T-helper 17 cell (primary cell): ENCODE measurements at places on chromosomes 6 and 20.

DNA sequence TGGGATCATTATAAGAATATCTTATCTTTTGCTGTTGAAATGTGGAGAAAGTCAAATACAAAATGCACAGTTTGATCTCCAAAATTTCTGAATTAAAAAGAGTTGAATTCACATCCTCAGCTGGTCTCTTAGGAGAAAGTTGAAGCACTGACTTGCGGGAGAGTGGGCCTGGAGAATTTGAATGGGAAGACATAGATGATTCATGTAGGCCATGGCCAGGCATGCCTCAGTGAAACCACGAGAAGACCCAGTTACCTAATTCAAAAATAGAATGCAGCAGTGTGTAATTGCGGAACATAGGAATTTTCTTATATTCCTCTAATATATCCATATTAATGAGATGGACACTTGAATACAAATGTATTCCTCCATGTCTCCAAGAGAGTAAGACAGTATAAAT lies 53.0 kb upstream of the DTNBP1 start:
- no peak for DNase-seq

GRCh38 chr20:4043329-4043728 lies 28.0 kb upstream of the RNF24 start:
- DNase-seq = no peak

GRCh38 chr20:47549671-47550070 lies 48.0 kb downstream of the NCOA3 start:
- DNase-seq = no peak

GRCh38 chr6:100685747-100686146 lies 195.4 kb downstream of the ASCC3 start:
- DNase-seq = no peak

DNA sequence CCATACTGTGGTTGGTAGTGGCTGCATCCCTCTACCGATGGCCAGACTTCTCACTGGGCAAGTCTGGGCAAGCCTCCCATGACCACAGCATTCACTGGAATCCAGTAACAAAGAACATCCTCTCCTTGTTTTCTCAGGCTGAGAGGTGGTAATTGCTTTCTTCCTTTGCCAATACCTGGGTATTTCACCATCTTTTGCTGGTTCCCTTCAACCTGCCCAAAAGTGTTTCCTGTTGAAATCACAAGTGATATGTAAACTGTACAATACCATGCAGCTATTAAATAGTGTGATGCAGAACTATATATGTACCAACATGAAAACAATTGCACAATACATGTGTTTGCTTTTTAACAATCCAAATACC lies at the start of gene PTCHD4:
Gene PTCHD4 (minus strand): TSS at position 55 of the 364 bp plus-strand sequence. CDS start 42,240 bp downstream, outside the sequence.
- no peak for DNase-seq

- DNase-seq = no peak
Measured at GRCh38 chr6:43502666-43503065, 7.5 kb downstream of the LRRC73 start.

GRCh38 chr6:44976677-44977641 lies 351.2 kb upstream of the RUNX2 start:
- no peak for DNase-seq

- no peak for DNase-seq
Measured at GRCh38 chr6:122853259-122853995, 64.4 kb downstream of the SMPDL3A start.

DNA sequence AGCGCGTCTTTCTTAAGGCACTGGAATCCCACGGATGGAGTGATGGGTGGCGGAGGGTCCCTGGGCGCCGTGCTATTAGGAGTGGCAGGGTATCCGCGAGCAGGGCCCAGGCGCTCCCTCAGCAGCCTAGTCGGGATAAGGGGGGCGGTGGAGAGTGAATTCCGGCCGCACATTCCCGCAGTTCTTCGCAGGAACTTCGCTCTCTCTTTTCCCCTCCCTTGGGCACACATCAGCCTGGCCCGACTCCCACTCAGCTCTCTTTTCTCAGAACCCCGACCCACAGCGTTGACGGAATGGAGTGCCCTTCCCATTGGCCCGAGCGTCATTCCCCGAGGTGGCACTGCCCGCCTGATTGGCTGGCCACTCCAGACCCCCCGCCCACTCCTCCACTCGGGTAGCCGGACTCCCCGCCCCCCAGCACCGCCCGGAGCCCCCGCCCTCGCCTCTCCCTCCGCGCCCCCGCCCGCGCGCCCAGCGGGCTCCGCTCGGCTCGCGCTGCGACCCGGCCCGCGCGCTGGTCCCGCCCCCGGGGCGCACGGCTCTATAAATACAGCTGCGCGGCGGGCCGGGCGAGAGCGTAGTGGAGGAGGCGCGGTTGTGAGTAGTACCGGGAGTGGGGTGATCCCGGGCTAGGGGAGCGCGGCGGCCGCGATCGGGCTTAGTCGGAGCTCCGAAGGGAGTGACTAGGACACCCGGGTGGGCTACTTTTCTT lies at the start of gene ID4:
Gene ID4 (plus strand): TSS at position 572 of the 712 bp plus-strand sequence. CDS start 385 bp downstream, outside the sequence.
- no peak for DNase-seq

DNA sequence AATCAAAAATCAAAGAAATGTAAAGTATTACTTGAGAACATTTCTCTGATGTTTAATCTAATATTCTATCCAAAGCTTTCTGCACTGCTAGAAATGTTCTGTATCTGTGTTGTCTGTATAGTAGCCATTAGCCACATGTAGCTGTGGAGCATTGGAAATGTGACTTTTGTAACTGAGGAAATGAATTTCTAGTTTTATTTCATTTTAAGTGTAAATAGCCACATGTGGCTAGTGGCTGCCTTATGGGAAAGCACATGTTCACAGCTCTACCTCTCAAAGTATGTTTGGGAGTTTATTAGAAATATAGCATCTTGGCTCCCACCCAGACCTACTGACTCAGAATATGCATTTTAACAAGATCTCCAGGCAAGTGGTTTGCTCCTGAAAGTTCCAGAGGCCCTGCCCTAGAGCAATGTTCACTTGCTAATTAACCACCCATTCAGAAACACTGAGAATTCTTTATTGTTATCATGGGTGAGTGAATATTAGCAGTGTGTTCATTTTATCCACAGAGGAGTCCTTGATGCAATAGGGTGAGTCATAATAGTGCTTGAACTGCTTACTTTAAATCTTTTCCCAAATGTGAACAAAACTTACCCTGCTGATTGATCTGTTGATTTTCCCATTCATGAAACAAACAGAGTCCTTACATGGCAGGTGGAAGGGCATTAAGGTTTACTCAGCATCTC lies 282.7 kb downstream of the PLCB1 start:
- no peak for DNase-seq

GRCh38 chr20:47336129-47336754 lies 20.3 kb downstream of the ZMYND8 start:
- no peak for DNase-seq

DNA sequence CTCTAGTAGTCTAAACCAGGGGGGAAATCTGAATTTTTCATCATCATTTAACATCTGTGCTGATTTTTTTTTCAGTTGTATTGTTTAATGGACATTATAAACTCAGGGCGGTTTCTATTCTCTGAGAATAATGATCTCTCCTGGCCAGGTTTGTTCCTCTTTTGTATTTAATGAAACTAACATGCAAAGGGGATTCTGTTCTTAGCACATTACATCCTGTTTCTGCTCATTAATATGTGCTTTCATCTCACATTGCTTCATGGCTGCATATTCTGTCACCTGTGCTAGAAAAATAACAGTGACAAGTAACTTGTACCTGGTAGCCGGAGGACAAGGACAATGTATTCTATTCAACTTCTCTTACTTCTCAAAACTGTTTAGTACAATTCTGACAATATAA lies 806 bp downstream of the HLA-DOB start:
- no peak for DNase-seq

DNA sequence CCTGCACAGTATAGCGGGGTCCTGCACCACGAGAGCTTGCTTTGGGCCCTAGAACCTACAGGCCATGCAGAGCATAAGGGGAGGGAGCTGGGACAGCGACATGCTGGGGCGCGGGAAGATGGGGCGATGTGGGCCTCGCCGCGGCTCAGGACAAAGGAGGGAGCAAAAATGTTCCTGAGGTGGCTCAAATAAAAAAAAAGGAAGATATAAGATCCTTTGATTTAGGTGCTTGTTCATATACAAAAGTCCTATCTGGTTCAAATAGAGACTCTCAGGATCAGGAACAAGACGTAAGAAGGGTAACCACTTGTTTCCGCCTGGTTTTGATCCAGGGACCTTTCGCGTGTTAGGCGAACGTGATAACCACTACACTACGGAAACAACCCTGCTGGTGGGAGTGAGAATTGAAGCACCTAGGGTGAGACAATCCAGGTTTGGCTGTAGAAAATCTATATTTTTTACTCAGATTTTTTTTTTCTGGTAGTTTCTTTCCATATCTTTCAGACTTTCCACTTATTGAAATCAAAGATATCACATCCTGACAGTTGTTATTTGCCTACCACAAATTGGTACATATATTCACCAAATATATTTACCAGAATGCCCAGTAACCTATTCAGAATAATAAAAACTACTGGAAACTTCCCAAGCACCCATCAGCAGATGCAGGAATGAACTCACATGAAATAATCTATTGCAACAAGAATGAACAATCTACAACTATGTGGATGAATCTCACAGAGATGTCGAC lies 177.9 kb upstream of the ZNF184 start:
- no peak for DNase-seq

GRCh38 chr6:90860822-90861601 lies 274.1 kb upstream of the MAP3K7 start:
- DNase-seq = no peak

DNA sequence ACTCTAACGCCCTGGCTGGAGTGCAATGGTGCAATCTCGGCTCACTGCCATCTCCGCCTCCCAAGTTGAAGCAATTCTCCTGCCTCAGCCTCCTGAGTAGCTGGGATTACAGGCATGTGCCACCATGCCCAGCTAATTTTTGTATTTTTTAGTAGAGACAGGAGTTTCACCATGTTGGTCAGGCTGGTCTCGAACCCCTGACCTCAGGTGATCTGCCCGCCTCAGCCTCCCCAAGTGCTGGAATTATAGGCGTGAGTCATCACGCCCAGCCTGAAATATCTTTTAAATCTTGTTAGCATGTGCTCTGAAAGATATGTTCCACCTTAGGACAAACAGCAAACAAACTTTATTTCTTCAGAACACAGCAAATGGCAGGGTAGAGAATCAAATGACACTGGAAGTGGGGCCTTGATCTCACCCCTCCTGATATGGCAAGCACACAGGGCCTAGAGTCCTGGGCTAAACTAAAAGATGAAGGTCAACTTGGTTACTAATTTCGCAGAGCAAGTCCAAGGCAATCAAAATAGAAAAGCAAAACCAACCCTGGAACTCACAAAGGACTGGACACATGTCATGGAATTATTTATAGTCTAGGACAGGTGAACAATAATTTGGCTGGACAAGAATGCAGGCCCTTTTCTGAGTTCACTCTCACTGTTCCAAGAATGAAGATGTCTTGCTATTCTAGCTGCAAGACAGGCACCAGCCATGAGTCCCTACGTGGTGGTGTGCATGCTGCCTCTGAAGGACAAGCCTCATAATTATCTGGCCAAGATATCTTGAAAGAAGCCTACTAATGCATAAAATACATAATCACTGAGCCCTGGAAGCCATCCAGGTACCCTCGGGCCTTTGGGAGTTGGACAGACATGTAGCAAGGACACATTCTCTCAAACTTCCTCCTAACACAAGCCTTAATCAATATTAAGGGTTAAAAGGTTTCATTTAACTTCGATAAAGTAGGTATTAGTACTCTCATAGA lies 35.6 kb downstream of the B4GALT5 start:
- DNase-seq = no peak

GRCh38 chr20:53706008-53706465 lies 112.4 kb upstream of the ZNF217 start:
- DNase-seq = no peak

DNA sequence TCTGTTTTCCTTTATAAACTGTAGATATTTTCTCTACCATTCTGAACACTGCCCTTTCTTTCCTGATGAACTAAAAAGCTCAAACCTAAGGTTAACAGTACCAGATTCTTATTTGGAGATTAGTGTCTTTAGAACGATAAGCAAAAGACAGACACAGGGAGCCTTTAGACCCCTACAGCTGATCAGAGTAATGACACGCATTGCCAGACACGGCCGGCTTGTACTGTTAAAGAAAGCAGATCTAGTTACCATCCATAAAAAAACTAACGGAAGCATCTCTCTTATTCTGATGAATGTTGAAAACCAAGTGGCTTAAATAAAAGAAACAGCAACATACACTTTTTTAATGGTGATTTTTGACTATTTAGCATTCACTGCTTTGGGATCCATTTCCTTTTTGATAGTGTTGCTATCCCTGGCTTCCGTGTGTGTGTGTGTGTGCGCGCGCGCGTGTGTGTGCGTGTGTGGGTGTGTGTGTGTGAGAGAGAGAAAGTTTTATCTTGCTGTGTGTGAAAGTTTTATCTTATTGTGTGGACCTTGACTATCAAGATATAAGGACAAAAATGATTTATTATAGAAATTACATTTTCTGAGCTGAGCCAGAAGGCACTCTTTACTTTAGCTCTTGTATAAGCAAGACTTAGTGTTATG lies 95.6 kb upstream of the SLC35B3 start:
- DNase-seq = no peak

- DNase-seq = no peak
Measured at GRCh38 chr6:157990321-157991066, 8.8 kb downstream of the SYNJ2 start.

GRCh38 chr20:41057999-41058673 lies 29.5 kb downstream of the TOP1 start:
- DNase-seq = no peak

- no peak for DNase-seq
Measured at GRCh38 chr6:146598772-146599405, at the start of gene ADGB. Gene ADGB, plus strand, starts transcription at chr6:146598972. Its CDS starts 69 bp downstream, at chr6:146599041.

DNA sequence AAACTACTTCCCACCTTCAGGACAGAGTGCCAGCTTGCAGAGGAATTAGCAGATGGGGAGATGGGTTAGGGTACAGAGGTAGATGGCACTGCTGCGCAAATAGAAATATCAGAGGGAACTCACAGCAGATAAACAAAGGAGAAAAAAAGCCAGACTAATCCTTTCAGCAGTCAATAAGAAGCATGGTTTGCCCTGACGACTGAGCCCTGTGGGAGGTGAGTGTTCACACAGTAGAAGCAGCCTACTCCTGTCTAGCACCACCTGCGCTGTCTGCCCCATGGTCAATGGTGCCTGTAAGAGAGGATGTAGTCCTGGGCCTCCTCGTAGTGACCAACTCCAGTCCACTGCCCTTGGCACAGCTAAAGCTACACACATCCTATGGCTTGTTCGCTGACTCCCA lies 174.1 kb downstream of the IBTK start:
- no peak for DNase-seq

GRCh38 chr6:160457823-160458222 lies 109.6 kb downstream of the SLC22A3 start:
- DNase-seq = no peak

GRCh38 chr20:46251211-46251673 lies 57.1 kb downstream of the CDH22 start:
- no peak for DNase-seq

- no peak for DNase-seq
Measured at GRCh38 chr6:169502445-169502844, 199.4 kb downstream of the WDR27 start.

- DNase-seq = no peak
Measured at GRCh38 chr6:41164551-41165120, 1.7 kb upstream of the TREM2 start.

DNA sequence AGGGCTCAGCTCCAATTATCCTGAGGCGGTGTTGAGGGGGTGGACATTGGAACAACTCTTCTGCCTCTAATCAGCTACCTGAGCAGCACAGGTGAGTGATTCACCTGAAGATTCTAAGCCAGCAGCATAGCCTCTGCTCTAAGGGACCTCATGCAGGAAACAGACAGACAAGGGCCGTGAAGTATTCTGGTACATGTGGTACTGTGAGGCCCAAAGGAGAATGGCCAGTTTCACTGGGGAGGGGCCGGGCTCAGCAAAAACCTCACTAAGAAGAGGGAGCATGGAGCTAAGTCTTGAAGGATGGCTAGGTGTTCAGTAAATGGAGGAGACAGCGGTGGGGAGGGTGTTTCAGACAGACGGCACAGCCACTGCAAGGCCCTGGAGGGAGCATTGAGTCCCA lies 58.5 kb upstream of the CCDC167 start:
- no peak for DNase-seq
